GM12865 (cell line): ENCODE measurements at places on chromosomes 7 and 10.

DNA sequence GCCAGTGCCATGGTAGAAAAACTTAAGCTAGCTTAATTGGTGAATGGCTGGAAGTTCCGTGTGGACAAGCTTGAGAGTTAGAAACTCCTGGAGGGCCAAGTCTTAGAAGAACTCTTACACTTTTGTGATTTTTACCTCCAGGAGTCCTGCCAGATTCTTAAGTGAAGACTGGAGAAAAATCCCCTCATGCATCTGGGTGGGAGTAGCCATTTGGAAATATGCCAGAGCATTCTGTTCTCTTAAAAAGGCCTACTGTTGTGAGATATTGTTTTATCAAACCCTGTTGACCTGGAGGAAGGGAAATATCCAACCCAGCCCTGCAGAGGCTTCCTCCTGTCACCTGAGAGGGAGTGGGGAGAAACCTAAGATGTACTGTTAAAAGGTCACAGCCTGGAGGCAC lies 17.6 kb upstream of the MCM10 start:
- no peak for DNase-seq

DNA sequence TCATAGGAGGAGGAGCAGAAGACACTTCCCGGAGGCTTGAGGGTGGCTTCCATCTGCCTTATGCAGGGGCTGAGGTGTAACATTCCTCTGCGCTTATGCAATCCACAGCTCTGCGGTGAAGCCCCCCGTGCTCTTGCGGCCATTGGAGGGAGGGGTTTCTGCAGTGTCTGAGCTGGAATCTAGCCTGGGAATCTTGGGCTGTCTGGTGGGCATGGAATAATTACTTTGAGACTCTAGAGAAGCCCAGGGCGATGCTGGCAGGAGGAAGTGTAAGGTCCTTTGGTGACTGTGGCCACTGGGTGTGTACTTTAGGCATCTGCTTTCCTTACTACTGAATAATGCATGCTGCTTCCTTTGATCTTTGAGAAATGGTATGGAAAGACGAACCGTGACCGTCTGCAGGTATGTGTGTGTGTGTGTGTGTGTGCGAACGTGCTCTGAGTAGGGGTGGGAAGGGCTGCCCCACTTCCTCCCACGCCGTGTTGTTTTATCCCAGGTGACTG lies 181.0 kb downstream of the PRPF18 start:
- DNase-seq, result no peak

GRCh38 chr10:50375051-50375452 lies 123.7 kb upstream of the ASAH2 start:
- DNase-seq, result no peak

DNA sequence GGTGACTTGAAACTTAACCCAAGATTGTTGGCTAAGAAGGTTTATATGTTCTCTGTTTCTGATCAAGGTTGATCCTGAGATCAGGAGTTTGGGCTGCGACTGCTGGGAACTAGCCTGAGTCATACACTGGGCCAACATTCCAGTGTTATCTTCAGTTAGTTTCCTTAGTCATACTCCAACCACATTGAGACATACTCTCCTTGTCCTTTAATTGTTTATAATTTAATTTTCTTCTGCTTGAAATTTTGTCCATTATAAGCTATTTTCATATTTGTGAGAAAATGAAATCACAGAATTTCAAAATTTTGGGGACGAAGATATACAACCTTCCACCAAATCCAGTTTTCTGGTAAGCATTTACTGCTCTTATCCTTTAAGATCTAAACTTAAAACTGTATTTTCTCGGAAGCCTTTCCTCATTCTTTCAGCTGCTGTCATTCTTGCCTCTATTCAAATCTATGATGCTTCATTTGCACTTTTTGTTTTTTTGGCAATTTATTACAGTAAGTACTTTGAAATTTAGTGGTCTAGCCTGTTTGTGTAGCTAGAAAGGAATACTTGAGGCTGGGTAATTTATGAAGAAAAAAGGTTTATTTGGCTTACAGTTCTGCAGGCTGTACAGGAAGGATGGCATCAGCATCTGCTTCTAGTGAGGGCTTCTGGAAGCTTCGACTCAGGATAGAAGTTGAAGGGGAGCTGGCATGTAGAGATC lies 63.4 kb upstream of the POT1 start:
- no peak for DNase-seq

DNA sequence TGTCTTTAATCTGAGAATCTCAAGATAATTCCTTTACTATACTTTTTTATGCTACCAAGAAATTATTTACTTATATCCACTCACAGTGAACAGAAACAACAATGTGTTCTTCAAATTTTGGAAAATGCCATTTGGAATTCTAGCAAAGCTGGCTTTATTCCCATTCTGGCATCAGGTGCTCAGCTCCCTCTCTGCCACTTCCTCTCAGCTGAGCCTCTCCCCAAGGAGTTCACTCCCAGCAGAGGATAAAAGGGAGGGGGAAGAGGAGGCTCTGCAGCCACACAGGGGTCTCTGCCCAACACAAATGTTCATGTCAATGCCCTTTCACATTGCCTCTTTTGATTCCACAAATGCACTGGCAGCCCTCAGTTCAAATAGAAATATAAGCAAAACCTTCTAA lies 116.9 kb downstream of the CPEB3 start:
- no peak for DNase-seq

- DNase-seq, result no peak
Measured at GRCh38 chr7:17863095-17863808, 77.0 kb downstream of the SNX13 start.

DNA sequence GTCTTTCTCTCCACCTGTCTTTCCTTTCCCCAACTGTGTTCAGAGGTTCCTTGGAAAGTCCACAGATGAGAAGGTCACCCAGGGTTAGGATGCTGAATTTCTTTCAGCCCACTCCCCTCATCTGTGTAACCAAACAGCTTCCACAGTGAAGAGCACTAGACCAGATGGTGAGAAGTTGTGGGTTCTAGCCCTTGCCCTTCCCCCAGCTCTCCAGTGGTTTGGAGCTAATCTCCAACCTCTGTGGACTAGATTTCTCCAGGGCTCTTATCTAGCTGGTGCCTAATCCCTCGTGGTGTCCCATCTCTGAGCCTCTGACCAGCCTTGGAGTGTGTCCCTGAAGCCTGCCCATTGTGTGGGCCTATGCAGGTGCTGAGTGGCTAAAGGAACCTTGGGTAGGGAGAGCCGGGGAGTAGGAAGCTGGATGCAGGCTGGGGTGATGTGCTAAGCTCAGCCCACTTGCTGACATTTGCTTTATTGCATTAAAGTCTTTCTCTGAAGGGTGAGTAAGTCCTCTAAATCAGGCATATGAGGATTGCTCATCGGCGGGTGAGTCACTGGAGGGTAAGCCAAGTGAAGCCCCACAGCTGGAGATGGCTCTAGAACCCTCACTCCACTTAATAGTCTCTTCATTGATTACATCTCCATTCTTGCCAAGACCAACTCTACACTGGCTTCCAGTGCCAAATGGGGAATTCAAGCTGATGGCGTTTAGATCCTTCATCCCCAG lies 14.9 kb downstream of the DUSP5 start:
- DNase-seq, result no peak

GRCh38 chr7:70527520-70528115 lies 604.3 kb upstream of the GALNT17 start:
- no peak for DNase-seq

DNA sequence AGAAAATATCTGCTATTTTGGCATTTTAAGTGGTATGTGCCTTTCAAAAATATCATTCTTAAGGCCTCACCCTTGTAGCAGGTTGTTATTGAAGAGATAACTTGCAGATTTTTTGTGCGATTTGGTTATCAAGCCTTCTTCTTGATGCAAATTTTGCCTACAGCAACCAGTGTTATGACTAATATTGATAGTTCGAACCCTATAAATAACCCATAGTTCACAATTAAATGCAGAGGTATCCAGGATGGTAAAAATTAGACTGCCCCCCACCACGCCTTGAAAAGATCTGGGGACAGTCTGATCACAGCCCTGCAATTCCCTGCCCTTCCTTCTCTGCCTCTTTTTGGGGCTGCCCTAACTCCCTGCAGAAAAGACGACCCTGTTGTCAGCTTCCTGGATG lies 28.4 kb upstream of the RAPGEF5 start:
- peak; percentile 68 for DNase-seq

DNA sequence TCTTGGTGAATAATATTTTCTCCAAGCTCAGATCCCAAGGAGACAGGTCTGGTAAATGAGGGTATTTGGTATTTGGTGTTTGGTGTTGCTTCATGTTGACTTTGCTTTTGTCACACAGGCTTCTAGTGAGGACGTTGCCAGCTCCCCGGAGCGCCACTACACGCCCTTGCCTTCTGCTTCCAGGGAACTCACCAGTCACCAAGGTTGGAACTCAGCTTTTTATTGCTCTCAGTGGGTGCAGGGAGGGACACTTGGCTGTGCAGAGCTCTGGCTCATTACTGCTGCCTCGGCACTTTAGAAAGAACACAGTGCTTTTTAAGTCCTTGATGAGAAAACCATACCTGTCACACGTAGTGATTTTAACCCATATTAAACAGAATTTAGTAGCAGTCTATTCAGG lies 892.9 kb downstream of the LRMDA start:
- DNase-seq, result no peak

DNA sequence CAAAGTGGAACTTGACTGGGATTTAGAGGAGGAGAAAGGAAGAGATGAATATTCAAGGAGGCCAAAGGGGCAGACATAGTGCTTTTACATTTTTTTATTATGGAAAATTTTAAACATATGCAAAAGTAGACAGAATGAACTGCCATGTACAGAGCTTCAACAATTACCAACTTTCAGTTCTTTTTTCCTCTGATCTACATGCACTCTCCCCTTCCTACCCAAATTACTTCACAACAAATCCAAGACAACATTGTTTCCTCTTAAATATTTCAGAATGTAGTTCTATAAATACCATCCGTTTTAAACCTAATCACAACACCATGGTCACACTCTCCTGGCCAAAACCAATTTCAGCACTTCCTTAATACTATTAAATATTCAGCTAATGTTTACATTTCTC lies 83.5 kb upstream of the FZD1 start:
- no peak for DNase-seq

GRCh38 chr10:17001297-17001744 lies 128.3 kb downstream of the CUBN start:
- DNase-seq, result no peak

DNA sequence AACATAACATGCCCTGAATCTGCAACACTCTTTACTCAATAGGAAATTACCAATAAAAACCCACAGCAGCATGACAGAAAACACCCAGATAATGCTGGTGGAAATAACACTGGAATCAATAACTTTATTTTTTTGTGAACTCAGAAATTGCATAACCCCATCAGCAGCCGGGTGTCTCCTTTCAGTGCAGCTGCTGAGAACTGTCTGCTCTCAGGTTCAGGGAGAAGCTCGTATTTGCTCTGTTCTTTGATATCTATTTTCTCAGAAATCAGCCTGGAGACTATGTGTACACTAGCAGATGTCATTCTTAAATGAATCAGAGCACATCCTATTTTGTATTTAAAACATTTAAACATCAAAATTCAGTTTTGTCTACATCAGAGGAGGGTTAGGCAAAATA lies 506.0 kb downstream of the POM121L12 start:
- DNase-seq, result no peak

DNA sequence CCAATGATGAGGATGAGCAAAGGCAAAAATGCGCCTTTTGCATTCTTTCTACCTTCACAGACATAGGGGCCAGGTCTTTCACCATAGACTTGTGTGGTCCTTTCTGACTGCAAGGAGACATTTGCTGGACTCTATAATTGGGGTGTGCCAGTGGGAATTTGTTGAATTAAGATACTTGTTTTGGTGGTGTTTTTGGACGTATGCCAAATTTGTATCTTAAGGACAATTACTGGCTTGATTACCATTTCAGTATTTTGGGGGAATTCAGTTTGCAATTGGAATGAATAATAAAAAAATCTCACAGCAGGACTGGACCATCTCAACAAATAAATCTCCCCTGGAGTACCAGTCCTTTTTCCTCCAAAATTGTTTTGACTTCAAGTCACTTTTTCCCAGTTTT lies 47.9 kb downstream of the SND1 start:
- DNase-seq, result no peak

DNA sequence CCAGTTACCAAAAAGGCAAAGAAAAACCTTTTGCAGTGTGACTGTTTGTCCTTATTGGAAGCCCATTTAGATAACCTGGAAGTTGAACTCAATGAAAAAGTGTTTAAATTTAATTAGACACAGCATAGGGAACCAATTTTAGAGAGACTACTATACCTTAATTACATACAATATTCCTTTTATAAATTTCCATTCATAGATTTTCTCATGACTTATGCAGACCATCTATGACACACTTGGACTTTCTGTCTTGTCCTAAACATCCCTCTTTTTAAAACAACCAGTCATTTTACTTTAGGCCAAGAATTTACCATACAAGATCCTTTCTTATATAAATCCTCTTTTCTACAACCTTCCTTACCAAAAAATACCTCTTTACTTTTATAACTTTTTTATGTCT lies 61.6 kb downstream of the MTURN start:
- no peak for DNase-seq

- DNase-seq, result peak; percentile 50
Measured at GRCh38 chr10:92593619-92594588, 974 bp downstream of the KIF11 start.
